ENCODE measurements at places on chromosomes 2 and 18. TPM values are rescaled to one million over a fixed set of nuclear protein-coding genes. Genes with fewer than 3 reads are reported as not detected.

Gene NCKAP5
- polyA plus RNA-seq, result 6.5 TPM

- no peak for DNase-seq
Measured at GRCh38 chr18:11955239-11956029, 25.9 kb upstream of the IMPA2 start.

DNA sequence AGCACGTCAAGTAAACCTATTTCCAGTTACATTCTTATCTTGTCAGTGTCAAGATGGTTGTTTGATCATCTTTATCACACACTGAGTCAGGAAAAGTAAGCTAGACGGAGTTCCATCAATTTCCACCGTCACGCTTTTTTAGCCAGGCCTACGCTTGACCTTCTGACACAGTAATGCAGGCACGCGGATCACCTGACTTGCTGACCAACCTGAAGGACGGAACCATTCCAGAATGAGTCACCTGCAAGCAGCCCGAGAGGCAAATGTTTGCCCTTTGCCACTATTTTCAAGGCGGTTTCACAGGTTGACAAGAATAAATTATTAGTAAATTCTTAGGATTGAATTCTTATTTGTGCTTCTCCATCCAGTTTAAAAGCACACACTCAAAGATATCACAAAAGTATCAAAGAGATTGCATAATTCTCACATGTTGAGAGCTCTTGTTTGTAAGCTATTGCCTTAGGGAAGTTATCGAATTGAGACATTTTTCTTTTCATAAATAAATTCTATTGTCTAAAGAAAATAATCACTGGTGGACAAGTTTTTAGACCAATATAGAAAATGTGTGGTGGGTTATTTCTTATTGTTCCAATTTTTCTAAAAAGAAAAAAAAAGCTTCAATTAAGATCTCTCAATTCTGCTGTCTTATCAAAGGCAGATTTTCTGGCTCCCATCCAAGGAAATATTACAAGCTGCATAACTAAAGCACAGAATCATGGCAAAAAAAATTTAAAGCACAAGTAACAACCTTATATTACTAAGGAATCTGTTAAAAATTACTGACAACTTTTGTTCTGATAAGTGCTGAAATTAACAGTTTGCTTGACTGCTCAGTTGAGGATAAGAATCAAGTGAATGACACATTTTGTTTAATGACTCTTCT is 31.9 kb downstream of the UXS1 start:
- DNase-seq, result peak; percentile 21

- DNase-seq, result no peak
Measured at GRCh38 chr2:101463911-101464641, 10.8 kb downstream of the RFX8 start.

Gene NEMP2
- 11.8 TPM for polyA plus RNA-seq

Gene MOCOS
- 1.4 TPM for polyA plus RNA-seq

DNA sequence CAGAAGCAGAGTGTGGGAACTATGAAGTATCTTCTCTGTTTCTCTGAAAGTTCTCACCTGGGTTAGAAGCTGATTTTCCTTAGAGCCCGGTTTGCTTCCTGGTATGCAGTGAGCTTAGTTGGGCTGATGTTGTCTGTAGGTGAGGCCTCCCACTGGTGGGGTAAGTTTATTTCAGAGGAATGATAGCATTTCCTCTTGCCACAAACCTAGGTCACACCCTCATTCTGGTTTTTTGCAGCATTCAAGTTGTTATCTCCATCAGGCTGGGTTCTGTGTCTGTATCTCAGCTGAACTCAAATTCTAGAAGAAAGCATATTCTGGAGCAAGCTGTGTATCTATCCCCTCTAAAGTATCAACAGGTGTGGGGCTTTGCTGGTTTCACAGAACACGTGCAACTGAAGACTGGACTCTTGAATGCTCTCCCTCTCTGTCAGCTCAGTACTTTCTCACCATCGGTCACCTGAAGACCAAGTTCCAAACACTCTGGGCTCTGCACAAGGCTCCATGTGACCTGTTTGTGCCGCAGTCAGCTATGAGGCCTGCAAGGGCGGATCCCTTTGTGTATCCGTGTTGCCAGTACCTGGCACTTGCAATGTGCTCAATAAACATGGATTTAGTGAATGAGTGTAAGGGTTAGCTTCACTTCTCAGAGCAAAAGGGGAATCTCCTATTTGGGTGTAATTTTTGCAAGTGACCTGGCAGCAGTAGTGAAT is 49.5 kb upstream of the MBOAT2 start:
- DNase-seq, result no peak

Gene RTKN
- polyA plus RNA-seq, result 92.8 TPM

Gene AAK1
- polyA plus RNA-seq, result 27.0 TPM

Gene KLHL41
- 3.2 TPM for polyA plus RNA-seq

Gene TWIST2
- polyA plus RNA-seq, result 7.6 TPM

Gene SLC19A3
- 10.6 TPM for polyA plus RNA-seq

DNA sequence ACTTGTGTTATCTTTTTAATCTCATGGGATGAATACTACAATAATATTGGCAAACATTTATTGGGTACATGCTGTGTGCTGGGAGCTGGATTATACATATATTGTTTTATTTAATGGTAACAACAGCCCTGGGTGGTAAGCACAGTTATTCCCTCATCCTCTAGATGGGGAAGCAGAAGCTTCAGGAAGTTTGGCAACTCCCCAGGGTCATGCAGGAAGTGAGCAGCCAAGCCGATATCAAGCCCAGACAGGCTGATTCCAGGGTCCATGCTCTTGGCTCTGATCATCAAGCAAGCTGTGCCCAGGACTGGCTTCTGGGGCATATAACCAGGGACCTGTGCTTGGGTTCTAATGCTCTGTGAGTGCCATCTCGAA is 155.8 kb downstream of the ZNF516 start:
- DNase-seq, result no peak

- no peak for DNase-seq
Measured at GRCh38 chr2:238114331-238114841, 14.2 kb downstream of the ESPNL start.

Gene ABCB11
- polyA plus RNA-seq, result not detected

Gene TNFAIP6
- 0.75 TPM for polyA plus RNA-seq

DNA sequence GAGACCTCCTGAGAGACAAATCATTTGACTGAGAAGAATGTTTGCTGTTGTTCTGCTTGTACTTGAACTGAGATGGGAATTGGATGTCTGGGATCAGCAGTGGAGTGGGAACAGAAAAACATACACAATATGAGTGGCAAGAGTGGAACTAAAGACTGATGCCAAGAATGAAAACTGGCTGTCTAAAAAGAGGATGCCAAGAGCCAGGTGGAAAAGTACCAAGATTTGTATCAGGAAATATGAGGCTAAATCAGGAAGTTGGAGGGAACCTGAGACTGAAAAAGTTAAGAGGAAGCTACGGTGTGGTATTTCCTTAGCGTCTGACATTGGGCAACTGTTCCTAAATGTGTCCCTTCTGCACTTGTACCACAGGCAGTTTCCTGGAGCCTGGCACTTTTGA is 440.9 kb upstream of the CELF4 start:
- no peak for DNase-seq

DNA sequence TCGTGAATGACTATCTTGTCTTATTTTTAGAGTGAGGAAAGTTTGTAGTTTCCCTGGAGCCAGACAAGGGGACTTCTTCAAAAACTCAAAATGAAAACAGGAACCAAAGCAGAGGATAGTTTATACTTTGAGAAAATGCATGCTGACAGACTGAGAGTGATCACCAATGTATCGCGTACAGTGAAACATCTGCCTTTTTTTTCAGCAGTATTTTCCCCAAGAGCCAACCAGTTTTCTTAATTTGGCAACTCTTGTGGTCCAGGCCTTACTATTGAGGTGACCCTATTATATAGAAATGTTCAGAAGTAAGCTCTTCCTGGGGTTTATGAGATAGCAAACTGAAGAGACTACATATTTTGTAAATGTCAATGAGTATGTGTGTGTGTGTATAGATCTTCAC is 153.7 kb upstream of the VRK2 start:
- DNase-seq, result no peak

Gene SLC4A3
- polyA plus RNA-seq, result 13.5 TPM

DNA sequence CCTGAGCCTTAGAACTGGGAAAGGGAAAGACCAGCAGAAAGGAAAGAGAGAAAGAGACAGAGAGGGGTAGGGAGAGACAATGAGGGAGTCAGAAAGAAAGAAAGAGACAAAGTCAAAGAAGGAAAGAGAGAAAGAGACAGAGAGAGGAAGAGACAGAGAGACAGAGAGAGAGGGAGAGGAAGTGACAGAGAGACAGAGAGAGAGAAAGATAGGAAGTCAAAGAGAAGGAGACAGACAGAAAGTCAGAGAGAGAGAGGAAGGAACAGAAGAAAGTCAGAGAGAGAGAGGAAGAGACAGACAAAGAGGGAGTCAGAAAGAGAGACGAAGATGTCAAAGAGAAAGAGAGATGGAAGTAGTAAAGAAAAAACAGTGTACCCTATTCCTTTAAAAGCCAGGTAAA is 261.8 kb downstream of the WDPCP start:
- no peak for DNase-seq

GRCh38 chr18:4510160-4510559 is 55.1 kb upstream of the DLGAP1 start:
- no peak for DNase-seq

Gene SERPINB3
- polyA plus RNA-seq, result not detected

GRCh38 chr18:58025733-58026132 is 18.3 kb upstream of the NEDD4L start:
- DNase-seq, result no peak

GRCh38 chr18:44842588-44843412 is 162.1 kb downstream of the SETBP1 start:
- no peak for DNase-seq

- DNase-seq, result no peak
Measured at GRCh38 chr2:179558010-179558934, 293.6 kb upstream of the SESTD1 start.

- no peak for DNase-seq
Measured at GRCh38 chr18:53534695-53535094, 689.8 kb downstream of the MBD2 start.

GRCh38 chr2:27875089-27875881 is 14.9 kb downstream of the RBKS start:
- no peak for DNase-seq

DNA sequence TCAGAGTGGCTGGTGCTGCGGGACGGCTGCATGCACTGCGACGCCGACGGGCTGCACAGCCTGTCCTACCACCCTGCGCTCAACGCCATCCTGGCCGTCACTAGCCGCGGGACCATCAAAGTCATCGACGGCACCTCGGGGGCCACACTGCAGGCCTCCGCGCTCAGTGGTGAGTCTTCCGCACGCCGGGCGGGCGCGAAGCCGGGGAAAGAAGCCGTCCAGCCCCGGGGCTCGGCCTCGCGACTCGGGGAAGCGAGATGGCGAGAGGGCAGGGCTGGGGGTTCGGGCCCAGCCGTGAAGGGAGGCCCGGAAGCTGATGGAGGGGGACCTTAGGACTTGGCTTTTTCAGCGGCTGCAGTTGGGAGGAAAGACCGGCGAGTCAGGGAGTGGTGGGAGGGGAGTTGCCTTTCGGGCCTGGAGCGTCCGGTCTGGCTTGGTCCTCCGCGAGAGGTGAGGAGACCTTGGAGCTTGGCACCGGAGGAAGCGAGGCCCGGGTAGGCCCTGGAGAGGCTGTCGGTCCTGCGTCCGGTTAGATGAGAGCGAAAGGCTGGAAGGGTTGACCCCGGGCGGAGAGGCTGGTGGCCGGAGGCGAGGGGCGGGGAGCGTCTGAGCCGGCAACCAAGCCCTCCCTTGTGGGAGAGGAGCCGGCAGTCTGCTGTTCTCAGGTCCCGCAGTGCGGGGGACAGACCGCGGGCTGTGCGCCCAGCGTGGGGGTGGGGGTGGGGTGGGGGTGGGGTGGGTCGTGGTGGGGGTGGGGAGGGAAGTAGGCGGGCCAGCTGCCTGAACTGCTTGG is 691 bp downstream of the BIRC6 start:
- peak; percentile 39 for DNase-seq

- no peak for DNase-seq
Measured at GRCh38 chr2:61380056-61380881, 90.6 kb downstream of the USP34 start.

GRCh38 chr2:40937284-40937683 is 485.4 kb upstream of the SLC8A1 start:
- DNase-seq, result no peak

Gene HOXD13
- polyA plus RNA-seq, result 0.08 TPM

GRCh38 chr2:227292314-227292713 is 32.7 kb upstream of the MFF start:
- no peak for DNase-seq

Data from renal pelvis (tissue), 12 donors.